ENCODE measurements at places on chromosomes 2 and 18.

DNA sequence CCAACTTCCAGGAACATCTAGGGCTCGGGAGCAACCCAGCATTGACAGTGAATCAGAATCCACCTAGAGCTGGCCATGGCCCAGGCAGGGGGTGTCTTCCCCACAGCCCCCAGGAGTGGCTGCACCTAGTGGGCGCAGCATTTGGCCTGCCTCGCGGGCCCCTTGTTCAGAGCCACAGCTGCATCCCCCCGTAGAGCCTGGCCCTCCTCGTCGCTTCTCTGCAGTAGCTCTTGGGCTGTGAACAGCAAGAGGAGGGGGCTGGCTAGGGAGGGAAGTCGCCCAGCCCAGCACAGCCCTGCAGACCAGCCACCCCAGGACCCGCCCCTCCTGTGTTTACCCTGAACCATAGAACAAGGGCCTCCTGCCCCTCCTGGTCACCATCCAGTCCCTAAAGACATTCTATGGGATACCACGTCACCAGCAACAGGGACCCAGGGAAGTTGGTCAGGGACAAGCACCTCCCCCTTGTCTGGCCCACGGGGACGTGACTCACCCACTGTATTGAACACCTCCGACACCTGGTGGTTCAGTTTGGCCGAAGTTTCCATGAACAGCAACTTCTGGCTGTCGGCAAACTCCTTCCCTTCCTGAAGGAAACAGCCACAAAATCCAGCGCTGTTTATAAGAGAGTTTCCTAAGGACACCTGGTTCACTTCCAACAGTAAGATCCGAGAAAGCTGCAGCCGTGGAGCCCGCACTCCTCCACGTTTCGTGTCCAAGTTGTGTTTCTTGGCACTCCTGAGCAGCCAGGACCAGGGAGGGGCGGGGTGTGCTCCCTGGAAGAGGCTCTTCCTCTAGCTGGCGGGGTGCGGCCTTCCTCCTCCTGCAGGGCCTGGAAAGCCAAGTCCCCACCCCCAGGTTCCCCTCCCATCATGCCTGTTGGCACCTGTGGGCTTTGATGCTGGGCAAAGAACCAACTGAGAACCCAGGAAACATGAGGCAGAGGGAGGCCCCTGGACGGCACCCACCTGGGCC lies 8.8 kb downstream of the PRLH start:
- DNase-seq, result no peak

GRCh38 chr2:190607657-190608357 lies 41.1 kb upstream of the NAB1 start:
- no peak for DNase-seq

DNA sequence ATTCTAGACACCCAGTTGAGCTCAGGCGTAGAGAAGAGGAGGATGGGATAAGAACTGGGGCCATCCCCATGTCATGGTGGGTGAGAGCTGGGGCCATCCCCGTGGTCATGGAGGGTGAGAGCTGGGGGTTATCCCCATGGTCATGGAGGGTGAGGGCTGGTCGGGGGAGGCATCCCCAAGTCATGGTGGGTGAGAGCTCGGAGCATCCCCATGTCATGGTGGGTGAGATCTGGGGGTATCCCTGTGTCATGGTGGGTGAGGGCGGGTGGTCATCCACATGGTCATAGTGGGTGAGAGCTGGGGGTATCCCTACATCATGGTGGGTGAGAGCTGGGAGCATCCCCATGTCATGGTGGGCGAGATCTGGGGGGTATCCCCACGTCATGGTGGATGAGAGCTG lies 52.5 kb downstream of the IL1RL2 start:
- no peak for DNase-seq

- no peak for DNase-seq
Measured at GRCh38 chr18:76384861-76385680, 110.0 kb downstream of the ZNF516 start.

- DNase-seq, result no peak
Measured at GRCh38 chr2:12726271-12726670, 9.5 kb downstream of the TRIB2 start.

All from DMS79 (cell line).